ENCODE measurements at places on chromosomes 3 and 15.

- DNase-seq, result no peak
Observed at GRCh38 chr3:42031808-42032480, 59.2 kb upstream of the TRAK1 start.

DNA sequence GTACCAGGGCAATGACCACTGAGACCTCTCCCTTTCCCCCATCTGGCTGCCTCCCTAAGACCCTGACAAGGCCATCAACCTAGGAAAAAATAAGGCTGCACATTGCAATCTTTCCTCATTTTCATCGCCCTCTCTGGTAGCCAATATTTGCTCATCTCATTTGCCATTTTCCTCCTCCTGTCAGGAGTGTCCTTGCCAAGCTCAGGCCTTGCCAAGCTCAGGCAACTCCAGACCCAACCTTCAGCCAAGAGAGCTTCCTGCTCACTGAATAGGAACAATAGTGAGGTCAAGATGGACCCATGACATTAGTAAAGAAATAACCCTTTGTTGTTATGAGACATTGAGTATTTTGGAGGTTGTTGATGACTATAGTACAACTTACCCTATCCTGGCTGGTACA, 380.3 kb downstream of the RSL24D1 start:
- no peak for DNase-seq

DNA sequence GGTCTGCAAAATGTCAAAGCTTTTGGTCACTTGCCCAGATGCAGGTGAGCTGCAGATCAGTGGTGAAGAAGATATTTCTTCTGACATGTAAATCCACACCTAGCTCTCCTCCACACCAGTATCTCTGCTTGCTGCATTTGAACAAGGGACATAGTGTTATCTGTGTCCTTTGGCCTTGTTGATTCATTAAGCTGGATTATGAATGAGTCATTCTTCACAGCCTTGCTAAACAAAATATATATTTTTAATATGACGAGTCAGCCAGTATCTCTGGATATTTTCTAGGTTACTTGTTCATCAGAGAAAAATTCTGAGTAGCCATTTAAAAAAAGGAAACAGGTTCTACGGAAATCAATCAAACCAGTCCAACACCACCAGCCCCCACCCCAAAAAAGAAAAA, 190.6 kb upstream of the ADAMTS9 start:
- no peak for DNase-seq

- DNase-seq, result no peak
Observed at GRCh38 chr15:98013631-98014030, 53.1 kb downstream of the ARRDC4 start.

All from stimulated activated CD4-positive, alpha-beta T cell treated with anti-CD3 and anti-CD28 coated beads, Interleukin-12 subunit alpha, Interleukin-12 subunit beta, amount 100 ng/mL, for 4 hours (primary cell).